SW480 (cell line): ENCODE measurements at places on chromosomes 6 and 20.

GRCh38 chr20:3276680-3277015, 37.7 kb upstream of the SLC4A11 start:
- peak; percentile 39 for DNase-seq

DNA sequence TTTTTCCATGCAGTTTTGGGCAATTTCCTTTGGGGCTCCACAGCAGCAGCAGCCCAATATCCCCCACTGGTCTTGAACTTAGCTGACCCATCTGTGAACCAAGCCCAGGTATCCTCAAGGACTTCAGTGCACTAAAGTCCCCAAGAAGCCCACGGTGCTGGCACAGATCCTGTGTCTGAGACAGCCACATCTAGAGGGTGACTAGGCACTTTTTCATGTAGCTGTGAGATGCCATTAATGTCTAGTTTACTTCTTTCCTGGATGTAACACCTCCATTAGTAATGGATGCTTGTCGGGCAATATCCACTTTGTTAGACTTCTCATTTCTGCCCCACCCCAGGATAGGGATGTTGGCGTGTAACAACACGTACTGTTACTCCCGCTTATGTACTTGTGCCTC, 176.2 kb upstream of the PROKR2 start:
- DNase-seq, result no peak

DNA sequence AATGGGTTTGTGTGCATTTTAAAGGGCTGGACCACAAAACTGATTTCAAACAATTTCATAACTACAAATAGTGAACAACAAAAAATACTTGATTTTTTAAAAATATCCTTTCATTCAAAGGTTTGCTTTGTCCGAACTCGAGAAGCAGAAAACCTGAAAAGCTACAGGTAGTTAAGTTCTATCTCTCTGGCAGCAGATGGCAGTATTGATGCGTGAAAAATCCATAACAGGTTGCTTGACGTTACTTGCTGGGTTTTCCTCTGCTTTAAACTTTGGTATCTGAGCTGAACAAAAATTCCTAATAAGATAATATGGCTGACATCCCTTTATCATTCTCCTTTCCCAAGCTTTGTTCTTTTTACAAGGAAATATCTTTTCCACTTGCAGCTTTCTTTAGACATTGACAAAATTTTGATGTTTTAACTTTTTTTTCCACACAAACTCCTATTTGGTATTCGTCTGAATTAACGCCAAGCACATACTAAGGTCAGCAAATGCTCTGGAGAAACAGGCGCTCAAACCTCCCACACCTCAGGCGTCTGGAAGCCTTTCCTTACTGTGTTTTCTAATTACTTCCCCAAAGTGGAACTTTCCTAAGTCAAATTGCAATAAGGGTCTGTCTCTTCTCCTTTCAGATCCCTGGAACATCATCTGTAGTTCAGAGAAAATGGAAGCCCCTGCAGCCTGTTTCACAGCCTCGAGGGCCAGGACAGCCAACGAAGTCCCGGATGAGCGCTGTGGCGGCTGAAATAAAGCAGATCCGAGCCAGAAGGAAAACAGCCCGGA, 50.3 kb upstream of the GFRAL start:
- peak; percentile 58 for DNase-seq

DNA sequence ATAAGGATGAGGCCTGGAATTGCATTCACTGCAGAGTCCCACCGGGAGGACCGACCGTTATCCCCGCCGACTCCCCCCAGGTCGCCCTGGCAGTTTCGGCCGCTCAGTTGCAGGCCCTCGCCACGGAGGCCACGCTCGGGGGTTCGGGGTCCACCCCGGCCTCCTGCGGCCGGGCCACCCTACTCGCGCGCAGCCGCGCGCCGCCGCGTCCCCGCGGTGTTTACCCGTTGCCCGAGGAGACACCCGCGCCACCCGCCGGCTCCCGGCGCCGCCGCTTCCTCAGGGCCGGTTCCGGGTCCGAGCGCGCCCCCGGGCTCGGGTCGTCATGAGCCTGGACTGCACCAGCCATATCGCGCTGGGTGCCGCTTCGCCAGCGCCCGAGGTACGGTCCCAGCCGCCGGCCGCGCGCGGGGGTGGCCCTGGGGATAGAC, at the start of gene CCDC170:
Gene CCDC170 (plus strand): TSS at position 214 of the 431 bp plus-strand sequence. CDS start 112 bp downstream, at position 326.
- peak; percentile 26 for DNase-seq

DNA sequence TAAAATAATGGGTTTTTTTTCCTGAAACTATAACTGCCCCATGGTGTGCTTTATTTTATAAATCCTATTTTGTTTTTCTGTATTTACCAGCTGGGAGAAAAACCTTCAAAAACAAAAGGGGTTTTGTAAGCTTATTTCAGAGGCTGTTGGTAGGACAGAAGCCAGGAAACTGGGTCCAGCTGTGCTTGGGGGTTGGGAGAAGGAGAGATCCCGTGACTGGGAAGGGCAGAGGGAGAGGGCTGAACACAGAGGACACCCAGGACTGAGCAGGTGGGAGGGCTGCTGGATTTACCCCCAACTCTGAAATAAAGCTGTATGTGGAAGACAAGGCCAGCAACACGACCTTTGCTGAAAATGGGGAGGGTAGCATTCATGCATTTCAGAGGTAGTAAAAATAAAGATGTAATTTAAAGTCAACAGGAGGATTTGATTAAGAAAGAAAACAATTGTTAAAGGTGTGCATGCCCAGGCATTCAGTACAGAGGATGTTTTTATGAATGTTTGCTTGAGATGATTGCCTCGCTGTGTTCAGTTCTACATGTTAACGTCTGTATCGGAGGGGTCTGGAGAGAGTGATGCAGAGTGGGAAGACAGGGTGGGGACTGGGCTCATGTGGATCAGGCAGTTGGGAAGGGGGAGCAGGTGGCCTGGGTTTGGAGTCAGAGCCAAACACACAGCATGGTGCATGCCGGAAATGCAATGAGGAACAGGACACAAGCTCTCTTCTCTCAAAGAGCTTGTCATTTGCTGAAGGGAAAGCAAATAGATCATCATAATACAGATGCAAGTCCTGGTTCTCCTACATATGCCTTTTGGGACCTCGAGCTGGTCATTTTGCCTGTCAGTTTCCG, 21.4 kb downstream of the ARFGEF3 start:
- DNase-seq, result no peak

DNA sequence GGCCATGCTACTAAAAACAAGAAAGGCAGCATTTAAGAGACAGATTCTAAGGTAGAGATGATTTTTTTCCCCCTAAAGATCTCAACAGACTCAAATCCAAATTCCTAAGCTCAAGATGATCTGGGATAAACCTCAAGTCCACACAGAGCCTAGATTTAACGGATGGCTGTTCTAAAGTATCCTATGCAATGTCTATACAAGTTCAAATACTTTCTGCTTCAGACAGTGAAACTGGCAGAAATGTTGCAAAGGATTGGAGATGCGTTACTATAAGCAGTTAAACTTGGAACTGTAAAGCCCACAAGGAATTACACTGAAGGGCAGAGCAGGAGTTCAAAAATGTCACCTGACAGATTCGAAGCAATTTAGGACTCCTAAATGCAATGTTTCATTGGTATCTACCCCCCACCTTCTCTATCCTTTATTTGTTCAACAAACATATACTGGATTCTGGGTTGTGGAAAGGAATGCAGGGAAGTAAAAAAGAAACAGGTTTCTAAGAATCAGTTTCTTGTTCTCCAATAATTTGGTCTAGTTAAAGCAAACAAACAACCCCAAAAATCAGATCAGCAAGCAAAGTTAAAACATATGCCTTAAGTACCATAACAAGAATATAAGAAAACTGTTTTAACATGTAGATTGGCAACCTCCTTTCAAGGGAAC, 1.6 kb downstream of the DNAAF9 start:
- DNase-seq, result no peak

DNA sequence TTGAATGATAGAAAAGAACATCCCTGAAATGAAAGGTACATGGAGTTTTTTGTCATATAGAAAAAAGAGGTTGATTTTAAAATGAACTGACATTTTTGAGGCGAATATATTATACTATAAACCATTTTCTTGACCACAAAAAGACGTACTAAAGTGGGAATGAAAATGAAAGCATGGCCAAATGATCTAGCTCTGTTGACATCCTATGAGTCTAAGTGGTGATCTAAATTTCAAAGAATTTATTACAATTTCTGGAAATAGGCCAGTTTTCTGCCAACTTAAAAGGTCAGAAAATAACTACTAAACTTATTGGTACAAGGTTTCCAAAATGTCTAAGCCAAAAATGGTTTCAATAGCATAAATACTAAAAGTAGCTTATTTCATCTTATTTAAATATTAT, 536.8 kb downstream of the EYS start:
- no peak for DNase-seq

DNA sequence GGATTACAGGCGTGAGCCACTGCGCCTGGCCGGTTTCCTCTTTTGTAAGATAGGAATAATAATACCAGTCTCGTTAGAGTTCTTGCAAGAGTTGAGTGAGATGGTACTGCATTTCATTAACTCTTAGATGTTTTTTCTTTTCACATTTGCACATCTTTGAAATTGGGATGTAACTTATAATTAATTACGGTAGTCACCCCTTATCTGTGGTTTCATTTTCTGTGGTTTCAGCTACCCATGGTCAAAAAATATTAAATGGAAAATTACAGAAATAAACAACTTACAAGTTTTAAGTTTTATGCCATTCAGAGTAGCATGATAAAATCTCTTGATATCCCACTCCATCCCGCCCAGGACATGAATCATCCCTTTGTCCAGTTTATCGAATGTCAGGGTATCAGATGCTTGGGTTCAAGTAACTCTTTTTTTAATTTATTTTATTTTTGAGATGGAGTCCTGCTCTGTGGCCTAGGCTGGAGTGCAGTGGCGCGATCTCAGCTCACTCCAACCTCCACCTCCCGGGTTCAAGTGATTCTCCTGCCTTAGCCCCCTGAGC, 15.4 kb downstream of the PTK7 start:
- no peak for DNase-seq

DNA sequence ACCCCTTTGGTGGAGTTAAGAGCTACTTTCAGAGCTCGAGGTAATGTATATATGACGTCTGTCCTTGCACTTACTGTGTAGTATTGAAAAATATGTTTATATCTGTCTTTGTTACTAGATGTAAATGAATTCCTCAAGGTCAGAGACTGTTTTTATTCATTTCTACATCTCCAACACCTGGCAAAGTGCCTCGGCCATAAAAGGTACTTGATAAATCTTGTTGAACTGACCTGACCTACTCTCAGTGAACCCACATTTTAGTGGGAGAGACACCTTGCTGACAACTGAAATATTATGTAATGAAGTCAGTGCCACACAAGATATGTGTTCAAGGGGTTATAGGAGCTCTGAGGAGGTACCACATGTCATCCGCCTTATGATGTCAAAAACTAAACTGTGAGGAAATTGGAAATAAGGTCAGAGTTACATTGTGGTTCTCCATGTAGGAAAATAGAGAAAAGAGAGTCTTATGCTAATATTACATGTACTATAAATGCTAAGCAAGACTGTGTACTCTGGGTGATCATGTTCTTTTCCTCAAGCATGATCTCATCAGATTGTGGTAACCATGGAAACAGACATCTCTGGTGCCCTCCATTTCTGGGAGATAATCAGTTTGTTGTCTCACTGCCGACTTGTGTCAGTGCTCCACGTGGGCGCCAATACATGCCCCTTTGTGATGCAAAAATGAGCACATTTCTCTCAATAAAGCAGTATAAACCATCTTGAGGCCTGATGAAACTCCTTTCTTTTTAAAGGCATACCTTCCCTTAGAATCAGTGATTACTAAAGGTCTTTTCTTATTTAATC, 5.7 kb upstream of the TMEM30A start:
- no peak for DNase-seq

- DNase-seq, result no peak
These were observed 38.7 kb downstream of the DACT2 start for GRCh38 chr6:168280899-168281245.

- DNase-seq, result no peak
These were observed 141.5 kb downstream of the BMP7 start for GRCh38 chr20:57124800-57125517.

GRCh38 chr20:7770578-7770977, 169.7 kb downstream of the HAO1 start:
- peak; percentile 75 for DNase-seq

GRCh38 chr6:85285934-85286333, 163.9 kb upstream of the NT5E start:
- no peak for DNase-seq

- DNase-seq, result peak; percentile 52
These were observed 512 bp downstream of the TAP1 start for GRCh38 chr6:32852844-32853540.

- peak; percentile 63 for DNase-seq
These were observed 800 bp downstream of the RWDD2A start for GRCh38 chr6:83193747-83194566.

DNA sequence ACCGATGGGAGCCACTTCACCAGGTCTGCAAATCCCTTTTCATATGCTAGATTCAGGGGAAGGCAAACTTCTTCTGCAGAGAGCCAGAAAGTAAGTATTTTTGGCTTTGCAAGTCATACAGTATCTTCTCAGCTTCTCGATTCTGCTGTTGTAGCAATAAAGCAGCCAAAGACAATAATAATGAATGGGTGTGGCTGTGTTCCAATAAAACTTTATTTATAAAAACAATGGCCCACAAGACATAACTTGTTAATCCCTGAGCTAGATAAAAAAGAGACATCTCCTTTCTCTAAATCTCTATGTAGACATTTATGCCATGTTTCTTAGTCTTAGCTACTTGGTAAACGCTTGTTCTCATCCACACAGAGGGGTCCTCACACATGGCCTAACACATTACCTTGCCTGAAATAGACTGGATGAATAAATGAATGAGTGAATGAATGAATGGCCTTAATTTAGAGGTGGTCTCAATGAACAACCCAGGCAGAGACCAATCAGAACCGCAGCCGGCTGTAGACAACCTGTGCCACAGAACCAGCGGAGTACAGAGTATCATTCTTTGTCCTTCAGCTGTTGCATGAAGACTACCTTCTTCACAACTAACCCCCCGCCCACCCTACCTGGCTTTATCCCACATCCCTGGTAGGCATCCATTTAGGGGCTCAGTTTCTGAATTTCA, 13.5 kb upstream of the PREX1 start:
- DNase-seq, result no peak

GRCh38 chr6:70668499-70668812, 773 bp downstream of the SMAP1 start:
- peak; percentile 67 for DNase-seq

GRCh38 chr20:58135441-58136148, 92.9 kb downstream of the ANKRD60 start:
- peak; percentile 81 for DNase-seq

DNA sequence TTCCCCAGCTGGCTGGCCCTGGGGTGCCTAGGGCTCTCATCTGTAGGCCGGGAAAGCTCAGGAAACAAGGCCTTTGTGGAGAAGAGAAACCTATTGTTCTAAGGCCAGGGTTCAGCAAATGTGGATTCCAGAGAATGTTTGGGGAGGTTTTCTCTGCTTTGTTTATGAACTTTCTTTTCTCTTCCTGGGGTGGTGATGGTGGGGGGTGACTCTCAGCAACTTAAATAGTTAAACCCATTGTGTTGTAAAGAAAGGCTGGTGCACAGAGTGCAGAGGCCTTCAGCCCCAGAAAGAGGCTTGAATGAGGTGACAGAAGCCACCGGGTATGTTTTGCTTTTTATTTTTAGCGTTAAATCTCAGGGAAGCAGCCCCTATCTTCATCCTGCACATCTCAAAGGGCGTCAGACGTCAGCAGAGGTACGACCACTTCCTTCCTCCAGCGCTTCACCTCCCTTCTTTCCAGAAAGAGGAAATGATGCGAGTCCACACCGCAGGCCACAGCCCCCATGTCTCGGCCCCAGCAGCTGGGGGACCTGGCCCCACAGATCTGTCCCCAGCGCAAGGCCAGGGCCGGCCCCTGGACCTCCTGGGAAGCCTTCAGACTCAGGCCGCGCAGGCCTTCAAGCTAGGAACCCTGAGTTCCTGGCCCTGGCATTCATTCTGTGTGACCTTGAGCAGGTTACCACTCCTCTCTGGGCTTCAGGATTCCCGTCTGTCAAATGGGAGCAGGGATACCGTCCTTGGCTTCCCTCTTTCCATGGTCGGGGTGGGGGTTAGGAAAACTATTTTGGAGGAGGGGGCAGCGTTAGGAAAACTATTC, 605 bp upstream of the PPP1R16B start:
- no peak for DNase-seq
